Psoas muscle (tissue), 8 donors: ENCODE measurements at places on chromosomes 6 and 20. TPM values are rescaled to one million over a fixed set of nuclear protein-coding genes. Genes with fewer than 3 reads are reported as not detected.

DNA sequence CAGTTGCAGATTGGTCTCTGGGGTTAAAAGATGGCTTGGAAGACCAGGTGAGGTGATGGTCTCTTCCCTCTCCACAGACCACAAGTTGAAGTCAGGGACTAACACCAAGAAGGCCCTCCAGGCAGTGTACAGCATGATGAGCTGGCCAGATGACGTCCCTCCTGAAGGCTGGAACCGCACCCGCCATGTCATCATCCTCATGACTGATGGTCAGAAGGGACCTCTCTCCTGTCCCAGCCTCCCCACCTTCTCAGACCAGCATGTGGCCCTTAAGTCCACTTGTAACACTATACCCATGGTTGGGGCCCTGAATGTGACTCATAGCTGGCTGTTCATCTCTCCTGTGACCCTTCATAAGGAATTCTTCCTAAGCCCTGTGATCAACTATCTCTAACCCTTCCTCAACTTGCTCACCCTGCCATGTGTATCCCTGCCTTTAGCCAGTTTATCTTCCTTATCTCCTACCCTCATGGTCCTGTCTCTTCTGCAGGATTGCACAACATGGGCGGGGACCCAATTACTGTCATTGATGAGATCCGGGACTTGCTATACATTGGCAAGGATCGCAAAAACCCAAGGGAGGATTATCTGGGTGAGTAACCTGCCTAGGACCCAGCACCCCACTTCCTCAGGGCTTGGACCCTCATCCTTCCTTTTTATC, 3.0 kb downstream of the CFB start:
- no peak for DNase-seq

Gene THBD
- 75.3 TPM for total RNA-seq

Gene WASF1
- 0.65 TPM for total RNA-seq

Gene TTK
- 0.15 TPM for total RNA-seq

Gene CCN6
- not detected for total RNA-seq

Gene TREML1
- not detected for total RNA-seq

Gene OPN5
- 0.18 TPM for total RNA-seq

DNA sequence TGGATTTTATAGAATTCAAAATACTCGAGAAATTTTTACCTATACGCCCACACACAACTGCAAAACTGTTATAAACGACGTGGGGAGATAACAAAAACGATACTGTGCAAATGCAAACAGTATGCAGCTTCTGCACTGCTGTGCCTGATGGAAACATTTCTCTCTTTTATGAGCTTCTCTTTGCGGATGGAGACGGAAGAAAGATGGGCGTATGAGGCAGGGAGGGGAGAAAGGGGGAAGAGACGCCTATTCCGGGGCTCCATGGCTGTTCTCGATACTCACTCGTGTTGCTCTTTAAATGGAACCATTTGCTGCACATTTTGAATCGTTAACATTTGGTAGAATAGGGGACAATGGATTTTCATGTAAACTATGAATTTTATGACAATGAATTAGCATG, 69.1 kb upstream of the EXOC2 start:
- DNase-seq = no peak

DNA sequence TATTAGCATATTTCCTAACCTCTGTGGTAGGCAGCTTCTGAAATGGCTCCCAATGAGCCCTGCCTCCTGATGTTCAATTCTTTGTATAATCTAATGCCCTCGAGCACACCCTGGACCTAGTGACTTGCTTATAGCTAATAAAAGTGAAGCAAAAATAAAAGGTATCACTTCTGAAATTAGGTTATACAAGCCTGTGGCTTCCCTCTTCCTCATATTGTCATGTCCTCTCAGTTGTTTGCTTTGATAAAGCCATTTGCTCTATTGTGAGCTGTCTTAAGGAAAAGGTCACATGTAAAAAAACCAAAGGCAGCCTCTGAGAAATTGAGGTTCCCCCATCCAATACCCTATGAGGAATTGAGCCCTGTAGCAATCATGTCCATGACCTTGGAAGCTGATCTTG, 442.1 kb upstream of the ADGRB3 start:
- no peak for DNase-seq

- DNase-seq = no peak
Measured at GRCh38 chr20:62684981-62685380, 23.7 kb upstream of the NTSR1 start.

GRCh38 chr6:155078331-155078745, 83.2 kb downstream of the TIAM2 start:
- DNase-seq = peak; percentile 22

- no peak for DNase-seq
Measured at GRCh38 chr6:108476376-108476775, 84.3 kb upstream of the FOXO3 start.

DNA sequence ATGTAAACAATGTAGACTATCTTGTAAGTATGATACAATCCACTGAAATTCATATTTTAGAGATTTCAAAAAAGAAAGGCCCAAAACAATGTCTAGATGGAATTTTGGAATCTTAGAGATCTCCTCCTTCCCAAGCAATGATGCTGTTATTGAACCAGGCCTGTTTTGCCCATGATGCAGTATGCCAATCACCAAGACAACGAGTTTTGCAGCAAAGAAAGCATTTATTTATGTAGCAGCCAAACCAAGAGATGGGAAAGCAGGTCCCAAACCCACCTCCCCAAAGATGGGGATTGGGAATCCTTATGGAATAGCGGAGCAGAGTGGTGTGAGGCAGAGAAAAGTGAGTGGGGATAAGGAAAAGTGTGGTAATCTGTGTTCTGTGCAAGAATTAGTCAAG, 197.8 kb upstream of the NT5E start:
- no peak for DNase-seq

DNA sequence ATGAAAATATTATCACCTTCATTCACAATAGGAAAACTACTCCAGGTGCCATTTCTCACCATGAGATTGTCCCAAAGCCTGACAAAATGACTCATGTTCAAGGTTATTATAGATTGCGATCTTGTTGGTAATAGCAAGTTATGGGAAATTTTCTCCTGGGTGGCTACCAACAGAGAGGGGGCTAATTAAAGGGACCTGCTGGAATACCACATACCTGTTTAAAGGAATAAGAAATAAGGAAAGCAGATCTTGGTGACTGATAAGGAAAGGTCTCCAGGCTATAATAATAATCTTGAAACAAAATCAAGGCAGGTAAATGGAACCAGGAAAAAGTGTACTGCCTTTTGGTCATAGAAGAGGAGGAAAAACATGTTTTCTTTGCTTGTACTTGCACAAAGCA, 1.4 kb downstream of the SLC52A3 start:
- no peak for DNase-seq

GRCh38 chr6:43310134-43310533, 1.5 kb upstream of the CRIP3 start:
- DNase-seq = no peak

DNA sequence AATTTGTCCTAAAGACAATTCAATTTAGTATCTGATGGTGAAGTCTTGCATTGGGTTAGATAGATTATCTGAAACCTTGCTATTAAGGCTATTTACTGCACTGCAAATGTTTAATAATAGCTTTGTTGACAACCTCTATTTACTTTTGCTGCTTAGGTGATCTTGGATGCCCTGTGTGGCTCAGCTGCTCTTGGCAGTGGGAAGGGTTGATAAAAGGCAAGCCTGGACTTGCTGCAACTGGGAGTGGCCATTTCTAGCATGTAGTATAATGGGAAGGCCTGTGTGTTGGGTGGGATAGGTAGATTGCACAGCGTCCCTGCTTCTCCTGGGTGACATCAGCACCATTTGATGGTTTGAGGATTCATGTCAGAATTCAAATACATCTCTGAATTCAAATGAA, 49.1 kb downstream of the ARMC2 start:
- no peak for DNase-seq

- DNase-seq = no peak
Measured at GRCh38 chr20:63309261-63310071, 16.5 kb downstream of the COL20A1 start.

DNA sequence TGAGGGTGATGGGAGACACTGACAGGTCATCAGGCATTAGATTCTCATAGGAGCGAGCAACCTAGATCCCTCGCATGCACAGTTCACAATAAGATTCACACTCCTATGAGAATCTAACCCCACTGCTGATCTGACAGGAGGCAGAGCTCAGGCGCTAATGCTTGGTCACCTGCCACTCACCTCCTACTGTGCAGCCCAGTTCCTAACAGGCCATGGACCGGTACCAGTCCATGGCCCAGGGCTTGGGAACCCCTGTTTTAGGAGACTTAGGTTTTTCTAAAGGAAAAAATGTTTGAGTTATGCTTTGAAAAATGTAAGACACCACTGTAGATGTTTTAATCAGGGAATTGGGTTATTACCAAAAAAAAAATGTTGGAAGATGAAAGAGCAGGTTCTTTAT, 6.7 kb downstream of the HLA-E start:
- DNase-seq = no peak

DNA sequence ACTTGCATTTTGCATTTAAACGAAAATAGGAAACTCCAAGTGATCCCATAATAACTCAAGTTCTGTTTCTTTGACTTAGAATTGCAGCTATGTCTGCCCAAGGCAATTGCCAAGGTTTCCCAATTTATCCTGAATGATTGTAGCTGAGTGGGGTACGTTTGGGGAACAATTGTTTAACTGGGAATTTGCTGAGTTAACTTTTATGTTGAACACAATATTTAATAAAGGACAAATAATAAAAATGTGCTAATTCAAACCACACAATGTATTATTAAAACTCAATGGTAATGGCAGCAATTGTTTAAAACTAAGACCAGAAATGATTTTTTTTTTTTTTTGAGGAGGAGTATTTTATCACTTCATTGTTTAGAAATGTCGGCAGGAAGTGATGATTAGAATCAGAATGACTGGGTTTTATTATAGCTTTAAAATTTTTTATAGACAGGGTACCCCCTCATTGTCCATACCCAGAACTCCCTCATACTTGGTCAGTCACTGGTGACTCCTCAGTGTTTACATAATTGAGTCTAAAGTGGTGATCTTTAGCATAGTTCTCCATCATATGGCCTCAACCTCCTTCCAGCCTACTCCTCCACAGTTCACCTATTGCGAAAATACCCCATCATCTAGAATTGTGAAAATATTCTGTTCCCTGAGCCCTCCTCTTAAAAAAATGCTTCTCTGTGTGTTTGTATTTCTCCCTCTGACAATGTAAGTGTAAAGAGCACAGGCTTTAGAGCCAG, 389.2 kb upstream of the CITED2 start:
- no peak for DNase-seq

DNA sequence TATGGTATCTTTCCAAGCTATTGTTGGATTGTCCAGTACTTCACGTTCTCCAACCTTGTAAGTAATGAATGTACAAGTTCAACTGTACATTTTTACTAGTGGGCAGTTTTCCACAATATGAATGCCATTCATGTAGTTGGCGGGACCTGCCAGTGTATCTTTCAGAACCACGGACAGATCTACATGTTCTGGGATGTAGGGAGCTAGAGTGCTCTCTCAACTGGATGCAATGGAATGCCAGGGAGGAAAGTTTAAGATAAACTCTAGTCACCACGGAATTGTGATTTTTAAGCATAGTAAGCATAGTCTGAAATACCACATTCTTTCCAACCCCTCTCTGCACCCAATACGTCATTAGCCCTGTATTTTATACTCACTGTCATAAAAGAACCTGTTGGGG, 21.5 kb upstream of the HLA-C start:
- DNase-seq = no peak

DNA sequence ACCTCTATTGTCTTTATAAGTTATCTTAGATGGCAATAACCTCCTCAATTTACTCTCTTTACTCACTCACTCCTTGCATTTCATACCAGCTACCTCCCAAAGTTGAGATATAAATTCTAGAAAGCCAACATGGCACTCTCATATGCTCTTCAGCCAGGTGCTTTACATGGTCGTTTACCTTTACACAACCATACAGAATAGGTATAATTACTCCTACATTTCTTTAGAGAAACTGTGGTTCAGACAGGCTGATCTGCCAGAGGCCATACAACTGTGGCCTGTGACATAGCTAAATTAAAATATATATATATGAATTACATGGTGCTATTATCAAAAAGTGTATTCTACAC, 45.7 kb downstream of the HBS1L start:
- no peak for DNase-seq

GRCh38 chr6:14273191-14273590, 155.6 kb downstream of the CD83 start:
- no peak for DNase-seq

DNA sequence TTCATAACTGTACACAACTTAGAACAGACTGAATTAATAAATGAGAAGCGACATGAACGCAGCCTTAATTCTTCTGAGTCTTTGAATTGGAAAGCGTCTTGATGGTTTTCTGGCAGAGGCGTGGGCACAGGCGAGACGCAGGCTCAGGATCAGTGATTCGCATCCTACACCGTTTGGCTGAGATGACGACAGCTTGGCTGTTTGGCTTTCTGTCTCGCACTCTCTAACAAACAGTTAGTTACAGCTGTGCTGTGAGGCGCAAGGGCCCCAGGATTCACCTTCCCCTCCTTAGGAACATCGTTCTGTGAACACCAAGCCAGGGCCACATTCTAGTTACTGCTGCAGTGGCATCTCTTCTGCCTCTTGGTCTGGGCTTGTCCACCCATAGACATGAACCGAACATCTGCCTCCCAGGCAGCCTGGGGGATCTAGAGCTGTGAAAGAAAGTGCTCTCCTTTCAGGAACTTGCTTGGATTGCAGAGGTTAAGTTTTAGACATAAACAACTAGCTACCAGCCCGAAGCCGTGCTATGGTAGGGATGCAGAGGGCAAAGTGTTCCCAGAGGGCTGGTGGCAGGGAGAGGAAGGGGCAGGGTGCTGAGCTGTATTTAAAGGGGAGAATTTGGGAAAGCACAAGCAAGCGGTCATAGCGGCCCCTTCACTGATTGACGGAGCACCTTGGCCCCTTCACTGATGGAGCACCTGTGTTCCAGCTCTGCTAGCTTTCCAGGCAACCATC, 49.6 kb downstream of the TCP11 start:
- DNase-seq = no peak

Gene PEX7
- 9.8 TPM for total RNA-seq

DNA sequence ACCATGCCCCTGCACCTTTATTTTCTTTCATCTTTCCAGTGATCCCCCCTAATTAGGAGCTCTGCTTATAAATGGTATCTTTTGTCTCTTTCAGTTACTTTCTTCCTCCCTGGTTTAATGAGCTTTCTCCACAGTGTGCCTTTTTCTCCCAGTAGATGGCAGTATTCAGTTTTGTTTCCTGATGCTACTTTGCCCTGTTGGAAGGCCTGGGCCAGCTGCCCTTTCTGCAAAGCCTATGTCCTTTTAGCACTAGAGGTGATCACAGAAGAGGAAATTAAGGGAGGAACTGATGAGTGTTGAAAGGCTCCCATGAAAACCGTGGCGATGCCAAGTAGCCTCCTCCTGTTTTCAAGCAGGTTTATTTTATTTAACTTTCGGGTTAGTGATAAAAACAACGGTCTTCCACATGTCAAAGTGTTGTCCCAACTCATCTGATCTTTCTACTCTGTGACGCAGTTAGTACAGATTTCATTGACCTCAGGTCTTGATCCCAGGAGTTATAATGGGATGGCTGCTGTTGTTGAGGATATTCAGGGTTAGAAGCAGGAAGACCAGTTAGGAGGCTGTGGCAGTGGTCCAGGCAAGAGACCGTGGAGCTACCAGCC, 184.2 kb upstream of the BMP2 start:
- peak; percentile 31 for DNase-seq
